Activated CD8-positive, alpha-beta memory T cell treated with anti-CD3 and anti-CD28 coated beads for 1 hour (primary cell): ENCODE measurements at places on chromosomes 11 and 22.

- DNase-seq = no peak
Measured at GRCh38 chr11:70572974-70573260, 174.6 kb downstream of the CTTN start.

GRCh38 chr11:128705124-128705920 lies 11.4 kb downstream of the FLI1 start:
- DNase-seq = no peak

DNA sequence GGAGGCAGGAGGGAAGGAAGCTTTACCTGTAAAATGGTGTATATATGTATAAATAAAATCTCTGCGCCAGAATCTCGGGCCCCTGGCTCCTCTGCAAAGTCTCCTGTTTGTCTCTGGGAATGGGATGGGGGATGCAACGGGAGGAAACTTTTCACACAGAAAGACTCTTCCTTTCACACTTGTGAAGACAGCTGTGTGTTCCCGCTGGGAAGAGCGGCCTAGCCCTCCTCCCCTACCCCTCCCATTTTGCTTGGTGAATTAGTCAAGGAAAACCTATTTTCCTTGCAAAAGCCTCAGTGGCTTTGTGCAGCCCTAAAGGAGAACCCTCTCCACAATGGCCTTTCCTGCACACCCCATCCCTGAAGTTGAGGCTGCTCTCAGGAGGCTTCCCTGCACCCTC lies 9.4 kb upstream of the IGF2 start:
- no peak for DNase-seq

DNA sequence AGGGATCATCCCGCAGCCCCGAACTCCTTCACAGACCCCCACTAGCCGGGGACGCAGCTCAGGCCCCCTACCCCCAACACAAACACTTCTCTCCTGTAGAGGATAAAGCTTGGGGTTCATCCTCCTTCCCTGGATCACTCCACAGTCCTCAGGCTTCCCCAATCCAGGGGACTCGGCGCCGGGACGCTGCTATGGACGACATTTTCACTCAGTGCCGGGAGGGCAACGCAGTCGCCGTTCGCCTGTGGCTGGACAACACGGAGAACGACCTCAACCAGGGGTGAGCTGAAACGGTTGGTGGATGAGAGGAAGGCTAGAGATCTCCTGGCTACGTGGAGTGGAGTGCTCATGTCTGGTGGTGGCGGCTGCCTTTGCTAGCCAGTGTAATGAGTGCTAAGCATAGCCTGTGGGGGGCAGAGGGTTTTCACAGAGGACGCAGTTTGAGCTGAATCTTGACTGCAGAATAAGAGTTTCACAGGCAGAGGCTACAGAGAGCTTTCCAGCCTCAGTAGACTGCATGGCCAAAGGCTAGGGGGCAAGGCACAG lies 580 bp downstream of the ILK start:
- peak; percentile 33 for DNase-seq

- DNase-seq = no peak
Measured at GRCh38 chr11:78796956-78797355, 222.3 kb upstream of the NARS2 start.

GRCh38 chr11:68508425-68508824 lies 47.9 kb downstream of the PPP6R3 start:
- no peak for DNase-seq

GRCh38 chr11:10784232-10785145 lies 24.2 kb downstream of the EIF4G2 start:
- no peak for DNase-seq

GRCh38 chr11:129278586-129279319 lies 86.6 kb upstream of the ARHGAP32 start:
- DNase-seq = no peak

GRCh38 chr11:20589796-20590195 lies 9.6 kb upstream of the SLC6A5 start:
- no peak for DNase-seq

DNA sequence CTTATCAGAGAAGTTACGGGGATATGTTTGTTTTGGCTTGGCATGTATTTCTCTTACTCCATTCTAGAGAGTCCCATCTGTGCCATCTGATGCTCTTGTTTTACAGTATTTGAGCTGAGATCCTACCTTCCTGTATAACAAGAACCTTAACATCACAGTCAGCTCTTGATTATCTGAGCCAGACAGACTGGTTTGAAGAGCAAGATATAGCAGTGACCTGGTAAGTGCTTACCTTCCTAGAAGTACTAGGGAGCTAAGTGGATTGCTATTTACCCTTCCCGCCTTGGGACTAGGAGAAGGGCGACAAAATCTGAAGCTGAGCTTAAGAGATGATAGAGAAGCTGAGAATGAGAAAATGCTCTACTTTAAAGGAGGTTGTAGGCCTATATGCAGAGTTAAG lies 235.3 kb downstream of the CSNK2A3 start:
- DNase-seq = no peak

DNA sequence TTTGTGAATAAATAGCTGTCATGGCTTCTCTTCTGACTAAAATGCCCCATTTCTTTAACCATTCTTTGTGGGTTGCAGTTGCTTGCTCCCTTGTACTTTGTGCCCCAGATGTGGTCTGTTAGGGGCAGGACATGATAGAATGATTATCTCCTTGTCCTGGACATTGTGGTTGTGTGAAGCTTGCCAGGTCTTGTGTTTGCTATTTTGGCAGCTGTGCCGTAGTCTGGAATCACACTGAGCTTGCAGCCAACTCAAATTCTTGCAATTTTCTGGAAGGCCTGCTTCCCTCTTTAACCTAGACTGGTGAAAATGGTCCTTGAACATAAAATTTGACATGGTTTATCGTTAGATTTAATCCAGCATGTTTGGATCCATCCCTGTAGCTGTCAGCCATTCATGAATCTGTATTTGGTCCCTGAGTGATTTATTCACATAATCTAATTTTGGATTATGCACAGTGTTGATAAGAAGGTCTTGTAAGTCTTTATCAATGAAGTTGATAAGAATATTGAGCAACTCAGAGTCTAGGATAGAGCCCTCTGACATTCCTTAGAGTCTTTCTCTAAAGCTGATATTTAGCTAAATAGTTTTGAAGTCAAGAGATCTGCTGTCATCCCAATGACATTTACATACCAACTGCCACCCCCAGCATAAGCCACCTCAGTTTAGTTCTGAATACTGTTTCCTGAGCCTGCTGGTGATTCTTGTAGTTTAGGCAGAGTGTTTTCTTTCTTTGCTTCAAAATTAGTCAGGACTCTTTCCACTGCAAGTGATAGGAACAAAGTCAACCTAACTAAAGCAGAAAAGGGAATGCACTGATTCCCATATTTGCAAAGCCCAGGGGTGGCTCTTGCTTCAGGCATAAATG lies 9.8 kb downstream of the SPON1 start:
- DNase-seq = no peak

DNA sequence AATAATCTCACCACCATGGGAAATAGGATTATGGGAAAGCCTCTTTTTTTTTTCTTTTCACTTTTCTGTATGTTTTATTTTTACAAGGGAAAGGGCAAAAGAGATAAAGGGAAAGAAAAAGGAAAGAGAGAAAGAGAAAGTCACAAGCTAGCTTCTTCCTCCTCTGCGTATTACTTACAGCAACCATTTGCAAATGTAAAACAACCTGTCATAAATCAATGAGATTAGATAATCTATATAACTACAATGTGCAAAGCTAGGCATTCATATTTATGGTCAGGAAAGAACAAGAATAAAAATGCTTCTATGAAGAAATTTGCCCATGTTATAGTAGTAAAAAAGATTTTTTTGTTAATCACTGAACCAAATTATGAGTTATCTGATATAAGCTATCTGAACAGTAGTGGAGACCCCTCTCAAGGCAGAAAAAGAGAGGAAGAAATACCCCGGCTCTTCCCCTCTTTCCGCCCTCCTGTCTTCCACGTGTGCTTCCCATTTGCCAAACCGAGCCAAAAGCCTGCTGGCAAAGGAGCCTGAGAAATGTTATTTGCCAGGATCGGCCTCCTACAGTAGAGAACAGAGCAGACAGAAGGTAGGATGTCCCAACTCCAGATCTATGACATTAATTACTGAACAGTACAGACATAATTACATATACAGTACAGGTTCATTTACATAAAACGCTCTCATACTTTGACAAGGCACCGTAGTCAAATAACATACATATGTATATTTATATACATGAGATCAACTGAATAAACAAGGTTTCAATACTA lies 50.2 kb downstream of the ARHGAP32 start:
- no peak for DNase-seq

GRCh38 chr11:134818516-134818915 lies 406.5 kb upstream of the B3GAT1 start:
- DNase-seq = no peak

DNA sequence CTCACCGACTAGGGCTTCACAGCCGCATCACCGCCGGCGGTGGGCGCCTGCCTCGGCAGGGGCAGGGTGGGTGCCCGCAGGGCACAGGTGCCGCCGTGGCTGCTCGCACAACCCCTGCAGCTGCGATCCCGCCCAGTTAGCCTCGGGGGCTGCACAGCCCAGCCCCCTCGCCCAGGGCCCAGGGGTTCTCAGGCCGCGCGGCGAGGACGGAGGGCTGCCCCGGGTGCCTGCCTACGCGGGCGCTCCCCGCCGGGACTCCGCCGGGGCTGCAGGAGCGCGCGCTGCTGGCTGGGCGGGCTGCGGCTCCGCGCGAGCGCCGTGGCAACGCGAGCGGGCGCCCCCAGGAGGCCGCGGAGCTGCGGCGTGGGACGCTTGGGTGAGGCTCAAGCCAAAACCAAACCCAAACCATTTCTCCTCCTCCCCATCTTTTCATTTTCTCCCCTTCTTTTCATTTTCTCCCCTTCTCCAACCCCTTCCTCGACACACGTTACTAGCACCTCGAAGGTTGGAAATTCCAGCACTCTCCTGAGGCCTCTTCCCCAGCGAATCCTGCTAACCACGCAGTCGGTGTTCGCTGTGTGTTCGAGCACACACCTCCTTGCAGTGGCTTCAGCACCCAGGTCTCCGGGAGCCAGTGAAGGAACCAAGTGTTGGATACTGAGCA lies at the start of gene MICAL3:
TSS of gene MICAL3 (minus strand) at position 286 of the 664 bp plus-strand sequence. CDS start 117,749 bp downstream, outside the sequence.
- peak; percentile 43 for DNase-seq

GRCh38 chr11:67126986-67127385 lies 7.9 kb downstream of the KDM2A start:
- no peak for DNase-seq

- DNase-seq = no peak
Measured at GRCh38 chr11:240315-240714, 3.5 kb downstream of the PSMD13 start.

GRCh38 chr11:69352715-69353319 lies 58.9 kb downstream of the MYEOV start:
- DNase-seq = no peak

- DNase-seq = no peak
Measured at GRCh38 chr11:128707681-128708080, 13.8 kb downstream of the FLI1 start.

DNA sequence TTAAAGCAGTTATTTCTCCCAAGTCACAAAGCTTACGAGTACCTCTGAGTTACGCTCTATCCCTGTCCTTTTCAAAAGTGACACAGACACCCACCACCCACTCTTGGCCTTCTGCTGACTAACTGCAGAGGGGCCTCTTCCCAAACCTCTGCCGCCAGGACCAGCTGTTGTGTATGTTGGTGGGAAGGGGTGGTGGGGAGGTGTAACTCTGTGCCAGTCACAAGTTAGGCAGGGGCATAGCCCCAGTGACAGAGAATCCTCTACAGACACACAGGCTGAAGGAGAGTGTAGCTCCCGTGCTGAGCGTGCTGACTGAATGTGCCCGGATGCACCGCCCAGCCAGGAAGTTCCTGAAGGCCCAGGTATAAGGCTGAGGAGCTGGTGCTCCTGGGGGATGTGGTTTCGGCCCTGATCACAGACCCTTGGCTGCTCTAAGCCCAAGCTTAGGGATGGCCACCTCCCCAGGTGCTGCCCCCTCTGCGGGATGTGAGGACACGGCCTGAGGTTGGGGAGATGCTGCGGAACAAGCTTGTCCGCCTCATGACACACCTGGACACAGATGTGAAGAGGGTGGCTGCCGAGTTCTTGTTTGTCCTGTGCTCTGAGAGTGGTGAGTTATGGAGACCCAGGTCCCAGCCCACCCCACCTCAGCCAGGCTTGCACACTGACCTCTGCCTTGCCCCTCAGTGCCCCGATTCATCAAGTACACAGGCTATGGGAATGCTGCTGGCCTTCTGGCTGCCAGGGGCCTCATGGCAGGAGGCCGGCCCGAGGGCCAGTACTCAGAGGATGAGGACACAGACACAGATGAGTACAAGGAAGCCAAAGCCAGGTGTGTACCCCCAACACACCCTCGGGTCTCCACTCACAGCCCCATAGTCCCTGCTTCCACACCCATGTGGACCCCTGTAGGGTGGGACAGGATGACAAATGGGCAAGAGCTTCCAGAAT lies 4.9 kb downstream of the RIC8A start:
- DNase-seq = no peak

DNA sequence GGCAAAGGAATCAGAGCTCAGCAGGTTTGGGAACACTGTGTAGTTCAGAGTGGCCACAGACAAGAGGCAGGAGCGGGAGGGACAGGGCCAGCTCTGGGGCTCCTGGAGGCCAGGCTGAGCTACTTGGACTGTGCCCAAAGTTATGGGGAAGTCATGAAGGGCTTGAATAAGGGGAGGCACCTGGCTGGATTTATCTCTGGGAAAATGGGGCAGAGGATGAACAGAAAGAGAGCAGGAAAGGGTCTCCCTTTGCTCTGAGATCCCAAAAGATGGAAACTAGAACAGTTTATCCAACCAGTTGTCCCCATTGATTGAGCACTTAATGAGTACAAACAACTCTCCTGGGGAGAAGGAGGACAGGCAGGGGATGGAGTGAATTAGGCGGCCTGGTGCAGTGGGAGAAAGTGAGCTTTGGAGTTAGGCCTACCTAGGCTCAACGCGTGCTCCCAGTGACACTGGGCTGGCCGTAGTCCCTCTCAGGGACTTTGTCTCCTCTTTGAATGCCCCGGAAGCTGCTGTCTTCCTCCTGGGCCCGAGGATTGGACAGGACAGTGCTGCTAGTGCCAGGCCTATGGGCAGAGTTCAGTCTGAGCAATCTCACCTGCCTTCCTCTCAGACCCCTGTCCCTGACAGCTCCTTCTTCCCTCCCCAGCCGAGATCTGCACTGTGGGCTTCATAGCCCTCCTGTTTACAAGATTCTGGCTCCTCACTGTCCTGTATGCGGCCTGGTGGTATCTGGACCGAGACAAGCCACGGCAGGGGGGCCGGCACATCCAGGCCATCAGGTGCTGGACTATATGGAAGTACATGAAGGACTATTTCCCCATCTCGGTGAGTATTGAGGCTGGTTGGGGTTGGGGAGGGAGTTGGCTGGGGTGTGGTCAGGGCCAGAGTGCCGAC lies 2.0 kb downstream of the MOGAT2 start:
- DNase-seq = no peak

DNA sequence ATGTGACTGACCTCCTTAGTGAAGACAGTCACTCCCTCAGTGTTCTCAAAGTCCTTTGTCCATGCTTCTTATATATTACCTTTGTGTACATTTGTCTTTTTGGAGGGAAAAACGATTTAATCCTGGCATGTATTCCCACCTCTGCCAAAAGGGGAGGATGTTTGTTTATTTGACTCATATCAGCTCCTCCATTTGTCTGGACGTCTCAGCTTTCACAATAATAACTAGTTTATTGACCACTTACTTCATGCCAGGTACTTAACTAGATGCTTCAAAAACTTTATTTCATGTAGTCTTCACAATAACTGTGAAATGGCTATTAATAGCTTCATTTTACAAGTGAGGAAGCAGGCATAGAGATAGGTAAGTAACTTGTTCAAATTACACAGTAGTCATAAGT lies 5.3 kb downstream of the TBCEL start:
- DNase-seq = no peak
